Activated naive CD4-positive, alpha-beta T cell treated with anti-CD3 and anti-CD28 coated beads, Interleukin-2, amount 50 U/mL, for 72 hours (primary cell): ENCODE measurements at places on chromosomes 1 and 21. TPM values are rescaled to one million over a fixed set of nuclear protein-coding genes. Genes with fewer than 3 reads are reported as not detected.

Gene FMO4
- total RNA-seq: 2.9 TPM

Gene PDZK1IP1
- total RNA-seq: not detected

GRCh38 chr1:235468004-235468403 is 36.2 kb downstream of the B3GALNT2 start:
- DNase-seq: no peak

DNA sequence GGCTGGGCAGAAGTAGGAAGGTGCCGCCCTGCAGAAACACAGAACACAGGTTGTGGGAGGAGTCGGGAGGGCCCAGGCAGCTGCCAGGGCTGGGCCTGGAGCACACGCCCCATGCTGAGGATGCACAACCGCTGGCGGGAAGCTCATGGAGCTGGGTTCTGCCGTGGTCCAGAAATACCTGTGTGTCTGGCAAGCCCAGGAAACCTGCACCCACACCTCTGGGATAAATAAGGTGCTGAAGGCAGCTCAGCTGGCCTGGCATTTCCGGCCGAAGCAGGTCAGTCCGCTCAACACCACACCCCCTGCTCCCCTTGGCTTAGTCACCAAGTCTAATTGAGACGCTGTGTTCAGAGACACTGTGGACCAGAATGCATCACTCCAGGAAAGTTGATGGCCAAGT is 32.1 kb downstream of the CTNNBIP1 start:
- DNase-seq: no peak

- no peak for DNase-seq
These were observed 570 bp upstream of the PEX10 start for GRCh38 chr1:2412773-2413494.

GRCh38 chr1:178494569-178494971 is 2.2 kb downstream of the CLEC20A start:
- no peak for DNase-seq

DNA sequence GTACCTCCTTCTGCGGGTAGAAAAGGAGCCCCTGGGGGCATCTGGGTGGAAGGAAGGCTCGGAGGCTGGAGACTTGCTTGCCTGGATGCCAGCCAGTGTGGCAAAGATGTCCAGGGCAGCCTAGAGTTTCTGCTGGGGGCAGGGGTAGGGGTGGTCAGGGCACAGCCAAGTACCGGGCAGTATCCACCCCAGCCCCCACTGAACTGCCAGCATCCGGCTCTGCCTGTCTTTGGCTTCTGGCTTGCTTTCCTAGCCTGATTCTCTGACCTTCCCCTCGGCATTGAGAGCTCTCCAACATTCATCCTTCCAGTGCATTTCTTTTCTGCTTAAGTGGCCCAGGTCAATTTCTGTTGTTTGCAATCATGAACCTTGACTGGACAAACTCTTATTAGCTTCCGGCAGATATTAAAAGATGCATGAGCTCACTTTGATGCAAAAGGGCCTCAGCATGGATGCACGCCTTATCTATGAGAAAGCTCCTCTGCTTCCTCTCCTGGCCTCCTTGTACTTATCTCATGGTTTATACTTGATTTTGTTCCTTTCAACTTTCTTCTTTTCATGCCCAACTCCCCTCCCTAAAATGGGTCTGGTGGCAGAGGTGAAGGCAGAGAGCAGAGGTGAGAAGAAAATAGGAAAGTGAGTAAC is 116.9 kb downstream of the HLCS start:
- DNase-seq: no peak

- no peak for DNase-seq
These were observed 31.2 kb upstream of the LAPTM5 start for GRCh38 chr1:30788580-30789387.

- DNase-seq: no peak
These were observed 41.4 kb downstream of the YARS1 start for GRCh38 chr1:32775640-32776337.

DNA sequence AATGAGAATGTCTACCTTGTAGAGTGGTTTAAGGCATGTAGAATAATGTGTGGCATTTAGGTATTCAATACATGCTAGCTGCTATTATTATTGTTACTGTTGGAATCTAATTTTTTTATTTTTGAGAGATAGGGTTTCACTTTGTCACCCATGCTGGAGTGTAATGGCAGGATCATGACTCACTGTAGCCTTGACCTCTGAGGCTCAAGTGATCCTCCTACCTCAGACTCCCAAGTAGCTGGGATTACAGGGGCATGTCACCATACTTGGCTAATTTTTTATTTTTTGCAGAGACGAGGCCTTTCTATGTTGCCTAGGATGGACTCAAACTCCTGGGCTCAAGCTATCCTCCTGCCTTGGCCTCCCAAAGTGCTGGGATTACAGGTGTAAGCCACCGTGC is 61.9 kb downstream of the EPB41 start:
- no peak for DNase-seq
